ENCODE measurements at places on chromosomes 6 and 20.

GRCh38 chr6:150905769-150906168, 40.3 kb downstream of the MTHFD1L start:
- DNase-seq, result no peak

GRCh38 chr6:63745784-63746183, 110.2 kb downstream of the PHF3 start:
- no peak for DNase-seq

- no peak for DNase-seq
Measured at GRCh38 chr6:13235339-13235738, 93.0 kb downstream of the TBC1D7 start.

GRCh38 chr20:57664924-57665588, 44.8 kb downstream of the PMEPA1 start:
- no peak for DNase-seq

GRCh38 chr6:169038691-169039090, 215.0 kb downstream of the THBS2 start:
- DNase-seq, result no peak

DNA sequence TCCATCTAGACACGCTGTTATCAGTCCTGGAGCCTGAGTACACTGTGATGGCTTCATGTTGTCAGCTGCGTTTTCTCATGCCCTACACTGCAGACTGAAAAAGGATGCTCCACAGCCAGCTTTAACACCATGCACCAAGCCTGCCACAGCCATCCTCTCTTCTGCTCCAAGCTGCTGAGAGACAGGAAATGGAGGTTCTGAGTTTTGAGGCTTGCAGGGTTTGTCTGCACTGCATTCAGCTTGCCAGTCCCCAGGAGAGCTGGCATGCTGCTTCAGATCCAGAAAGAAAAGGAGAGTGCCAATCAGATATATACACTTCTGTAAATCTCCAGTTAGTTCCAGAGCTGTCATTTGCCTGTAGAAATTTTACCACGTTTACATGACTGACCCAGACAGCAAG, 550.7 kb upstream of the FLRT3 start:
- no peak for DNase-seq

DNA sequence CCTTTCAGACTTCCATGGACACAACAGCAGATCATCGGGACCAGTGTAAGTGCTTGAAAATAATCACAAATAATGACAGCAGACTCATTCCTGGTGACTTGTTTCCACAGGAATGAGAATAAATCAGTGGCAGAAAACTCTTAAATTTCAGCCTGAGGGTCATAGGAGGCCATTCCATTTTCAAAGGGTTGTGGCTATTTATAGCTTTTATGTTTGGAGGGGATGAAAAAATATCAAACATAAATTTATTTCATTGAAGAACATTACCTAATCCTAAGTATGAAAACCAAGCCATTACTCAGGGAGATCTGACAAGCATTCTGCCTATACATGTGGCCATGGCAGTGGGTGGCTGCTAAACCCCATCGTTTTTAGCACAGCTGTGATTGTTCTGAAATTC, 173.6 kb upstream of the CNR1 start:
- DNase-seq, result no peak

GRCh38 chr6:10154251-10154650, 260.6 kb downstream of the TFAP2A start:
- no peak for DNase-seq

DNA sequence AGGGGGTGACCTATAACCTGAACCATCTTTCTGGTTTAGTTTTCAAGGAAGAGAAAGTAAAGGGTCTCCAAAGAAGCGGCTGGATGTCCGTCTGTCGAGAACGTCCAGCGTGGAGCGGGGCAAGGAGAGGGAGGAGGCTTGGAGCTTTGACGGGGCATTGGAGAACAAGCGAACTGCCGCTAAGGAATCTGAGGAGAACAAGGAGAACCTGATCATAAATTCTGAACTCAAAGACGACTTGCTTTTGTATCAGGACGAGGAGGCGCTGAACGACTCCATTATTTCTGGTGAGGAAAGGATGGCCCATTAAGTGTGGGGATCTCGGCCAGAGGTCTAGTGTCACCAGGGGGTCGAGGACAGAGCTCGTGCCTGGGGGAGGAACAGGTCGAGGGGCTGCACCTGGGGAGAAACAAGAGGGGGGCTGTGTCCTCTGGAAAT, 159.2 kb downstream of the SYCP2 start:
- DNase-seq, result no peak

GRCh38 chr6:55320696-55321086, 6.6 kb upstream of the GFRAL start:
- no peak for DNase-seq

GRCh38 chr6:2542858-2543218, 207.9 kb downstream of the MYLK4 start:
- no peak for DNase-seq

DNA sequence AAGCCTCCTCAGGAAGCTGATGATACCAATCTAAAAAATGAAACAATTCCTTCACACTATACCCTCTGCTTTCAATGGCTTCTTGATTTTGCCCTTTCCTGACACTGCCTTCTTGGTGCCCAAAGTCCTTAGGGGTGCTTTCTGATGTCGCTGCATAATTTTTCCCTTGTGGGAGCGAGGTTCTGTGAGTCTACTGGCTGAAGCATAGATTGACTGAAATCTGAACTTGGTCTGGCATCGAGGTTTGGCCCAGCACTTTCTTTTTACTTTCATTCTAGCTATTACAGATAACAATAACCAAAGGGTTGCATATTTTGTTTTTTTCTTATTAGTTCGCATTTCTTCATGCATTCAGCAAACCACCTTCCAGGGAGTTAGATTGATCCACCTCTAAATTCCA, 65.8 kb downstream of the E2F3 start:
- no peak for DNase-seq

DNA sequence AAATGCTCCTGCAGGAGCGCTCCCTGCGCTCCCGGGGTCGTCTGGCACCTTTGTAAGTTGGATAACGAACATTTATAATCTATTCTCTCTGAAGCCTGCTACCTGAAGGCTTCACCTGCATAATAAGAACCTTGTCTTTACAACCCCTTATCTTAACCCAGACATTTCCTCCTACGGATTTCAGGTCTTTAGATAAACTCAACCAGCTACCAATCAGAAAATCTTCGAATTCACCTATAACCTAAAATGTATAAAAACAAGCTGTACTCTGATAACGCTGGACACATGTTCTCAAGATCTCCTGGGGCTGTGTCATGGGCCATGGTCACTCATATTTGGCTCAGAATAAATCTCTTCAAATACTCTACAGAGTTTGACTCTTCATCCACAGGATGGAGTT, 4.1 kb upstream of the KCNK5 start:
- DNase-seq, result no peak

DNA sequence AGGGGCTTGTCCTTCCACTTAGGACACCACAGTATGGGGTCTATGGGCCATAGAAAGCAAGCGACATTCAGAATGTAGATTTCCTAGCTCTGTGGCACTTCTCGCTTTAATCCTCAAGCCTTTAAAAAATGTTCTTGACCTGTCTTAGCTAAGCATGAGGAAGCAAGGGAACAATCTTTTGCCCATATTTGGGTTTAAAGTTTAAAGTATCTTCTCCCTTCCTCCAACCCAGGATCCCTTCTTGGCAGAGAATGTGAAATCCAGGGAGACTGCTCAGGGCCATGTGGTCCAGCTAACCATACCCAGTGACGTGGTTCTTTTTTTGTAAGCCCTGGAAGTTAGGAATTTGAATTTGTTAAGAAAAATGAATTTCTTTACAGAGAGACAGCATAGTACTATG, 289.9 kb downstream of the BTBD9 start:
- DNase-seq, result no peak

- no peak for DNase-seq
Measured at GRCh38 chr6:134850721-134851305, 99.1 kb downstream of the ALDH8A1 start.

GRCh38 chr6:14506656-14507246, 389.2 kb downstream of the CD83 start:
- DNase-seq, result no peak

DNA sequence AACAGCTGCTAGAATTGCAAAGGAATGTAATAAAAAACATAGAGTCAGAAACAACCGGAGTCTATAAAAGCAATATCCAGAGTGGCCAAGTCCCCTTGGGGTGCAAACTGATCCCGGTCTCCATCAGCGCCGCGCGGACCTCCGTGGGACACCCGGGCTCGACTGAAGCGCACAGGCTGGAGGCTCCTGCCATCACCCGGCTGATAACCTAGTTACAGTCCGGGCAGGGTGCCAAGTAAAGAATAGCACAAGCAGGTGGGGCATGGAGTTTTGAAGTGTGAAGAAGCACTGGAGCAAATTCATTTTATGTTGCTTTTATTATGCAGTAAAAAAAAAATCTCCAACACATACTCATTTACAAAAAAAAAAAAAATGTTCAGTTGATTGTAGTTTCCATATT, 205.1 kb upstream of the GMDS start:
- DNase-seq, result no peak

GRCh38 chr6:136401749-136402148, 112.1 kb upstream of the BCLAF1 start:
- no peak for DNase-seq

GRCh38 chr20:63372971-63373885, 12.1 kb upstream of the CHRNA4 start:
- DNase-seq, result no peak

DNA sequence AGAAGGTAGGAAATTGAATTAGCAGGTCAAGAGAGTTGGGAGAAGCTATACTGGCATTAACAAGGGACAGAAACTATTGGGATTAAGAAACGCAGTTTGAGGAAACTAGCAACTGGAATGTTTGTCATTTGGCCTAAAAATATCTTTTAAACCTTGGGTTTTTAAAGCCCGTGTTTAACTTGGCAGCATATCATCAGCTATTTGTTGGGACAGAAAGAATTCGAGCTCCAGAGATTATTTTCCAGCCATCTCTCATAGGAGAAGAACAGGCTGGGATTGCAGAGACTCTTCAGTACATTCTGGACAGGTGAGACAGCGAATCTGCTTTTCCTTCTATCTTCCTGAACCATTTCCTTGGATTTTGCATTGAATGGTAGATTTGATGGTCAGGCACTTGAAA, 17.8 kb downstream of the ACTR5 start:
- DNase-seq, result no peak

DNA sequence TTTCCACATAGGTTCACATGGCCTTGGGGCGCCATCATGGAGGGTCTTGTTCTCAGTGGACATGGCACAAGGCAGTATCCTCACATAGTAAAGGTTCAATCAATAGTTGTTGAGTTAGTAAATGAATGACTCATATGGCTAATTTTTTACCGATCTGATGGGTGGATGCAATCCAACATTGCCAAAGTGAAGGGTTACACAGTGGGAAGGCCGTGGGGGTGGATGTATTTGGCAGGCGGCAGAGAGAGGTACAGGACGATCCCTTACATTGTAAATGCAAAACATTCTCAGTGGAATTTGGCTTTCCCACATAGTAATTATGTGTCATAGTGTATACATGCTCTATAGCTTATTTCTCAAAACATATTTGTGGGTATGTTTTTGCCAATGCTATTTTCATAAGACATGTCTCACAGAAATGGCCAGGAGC, 21.0 kb upstream of the PDE7B start:
- no peak for DNase-seq

- no peak for DNase-seq
Measured at GRCh38 chr6:90643381-90643780, 56.5 kb upstream of the MAP3K7 start.

DNA sequence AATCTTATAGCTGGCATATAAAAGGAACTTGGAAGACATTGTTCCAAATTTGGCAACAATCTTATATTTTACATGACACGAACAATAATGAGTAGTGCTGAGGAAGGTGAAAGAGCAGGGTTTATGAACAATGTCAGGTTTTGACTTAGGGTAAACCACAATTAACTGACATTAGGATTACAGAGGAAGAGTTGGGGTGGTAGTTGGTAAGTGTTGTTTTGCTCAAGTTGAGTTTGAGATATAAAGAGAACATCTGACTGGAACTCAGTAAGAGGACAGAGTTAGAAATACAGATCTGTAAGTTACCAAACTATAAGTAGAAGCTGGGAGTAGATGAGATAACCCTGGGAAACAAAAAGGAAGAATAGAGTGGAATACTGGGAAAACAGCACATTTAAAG, 15.1 kb downstream of the RTN4IP1 start:
- no peak for DNase-seq

All from D721Med (cell line).